Astrocyte (in vitro differentiated cells and primary cell): ENCODE measurements at places on chromosomes 11 and 22. TPM values are rescaled to one million over a fixed set of nuclear protein-coding genes. Genes with fewer than 3 reads are reported as not detected.

Gene CRYBB3
- total RNA-seq = 0.43 TPM in 1 of 2 replicates, not detected in the other

Gene ANO5
- total RNA-seq = 2.5 and 2.7 TPM in 2 replicates

Gene LRRC4C
- total RNA-seq = 9.0 and 15.3 TPM in 2 replicates

Gene ARHGAP42
- 33.2 and 34.2 TPM in 2 replicates for total RNA-seq

Gene KRTAP5-8
- not detected in 2 replicates for total RNA-seq

Gene NLRP6
- not detected in 2 replicates for total RNA-seq

Gene BEST1
- total RNA-seq = 0.60 and 0.66 TPM in 2 replicates

Gene RAB38
- total RNA-seq = 3.2 TPM in 2 replicates

Gene HEPACAM
- 0.19 TPM in 1 of 2 replicates, not detected in the other for total RNA-seq

Gene SMC1B
- total RNA-seq = not detected in 2 replicates

Gene SAC3D1
- 13.8 and 14.6 TPM in 2 replicates for total RNA-seq

Gene SGSM1
- total RNA-seq = 0.05 TPM in 1 of 2 replicates, not detected in the other

- H3K36me3 ChIP-seq = no peaks in the 10 kb centered on the region
- no peak for DNase-seq
- H3K27ac ChIP-seq = no peak overlapping the region
Measured at GRCh38 chr11:31089117-31089516, 280.4 kb downstream of the DCDC1 start.

GRCh38 chr22:17781319-17782031, 7.2 kb upstream of the BID start:
- no peak overlapping the region for H3K4me3 ChIP-seq
- DNase-seq = peak; percentile 80
- H3K36me3 ChIP-seq = no peaks in the 10 kb centered on the region
- peak overlapping the region; percentile 30 for H3K27ac ChIP-seq

GRCh38 chr22:41876675-41877074, 38.2 kb downstream of the SHISA8 start:
- H3K4me1 ChIP-seq = peaks cover 5% of the 10 kb centered on the region
- DNase-seq = no peak
- no peaks in the 10 kb centered on the region for H3K27me3 ChIP-seq

- H3K4me3 ChIP-seq = no peak overlapping the region
- no peaks in the 10 kb centered on the region for H3K27me3 ChIP-seq
- H3K4me1 ChIP-seq = no peaks in the 10 kb centered on the region
- peak; percentile 11 for DNase-seq
Measured at GRCh38 chr11:99260696-99261095, 239.9 kb downstream of the CNTN5 start.

- H3K27me3 ChIP-seq = peaks cover 4% of the 10 kb centered on the region
- DNase-seq = peak; percentile 12
- H3K4me3 ChIP-seq = peak overlapping the region; percentile 32
- H3K27ac ChIP-seq = no peak overlapping the region
- H3K4me1 ChIP-seq = peaks cover 5% of the 10 kb centered on the region
Measured at GRCh38 chr11:131688048-131688693, 317.8 kb downstream of the NTM start.

- H3K36me3 ChIP-seq = no peaks in the 10 kb centered on the region
- H3K4me3 ChIP-seq = no peak overlapping the region
- DNase-seq = no peak
- H3K4me1 ChIP-seq = no peaks in the 10 kb centered on the region
- H3K27ac ChIP-seq = no peak overlapping the region
Measured at GRCh38 chr11:26698224-26698623, 23.6 kb downstream of the SLC5A12 start.

DNA sequence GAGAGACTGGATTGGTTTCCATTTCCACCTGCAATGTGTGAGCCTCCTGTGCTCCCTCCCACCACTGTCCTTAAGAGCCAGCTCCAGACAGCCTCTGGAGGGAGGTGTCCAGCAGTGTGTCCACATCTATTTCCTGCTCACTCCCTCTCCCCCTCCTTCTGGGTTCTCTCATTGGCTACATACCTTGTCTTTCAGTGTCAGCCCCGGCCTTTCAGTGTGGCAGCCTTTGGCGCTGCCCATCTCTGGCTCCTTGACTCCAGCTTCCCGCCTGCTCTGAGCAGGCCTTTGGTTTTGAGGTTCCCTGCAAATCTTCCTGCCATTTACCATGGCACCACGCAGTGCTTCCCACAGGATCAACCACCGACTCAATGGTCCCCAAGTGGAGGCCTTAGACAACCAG, 19.0 kb upstream of the PTPRJ start:
- H3K27ac ChIP-seq = no peak overlapping the region
- no peak for DNase-seq
- H3K36me3 ChIP-seq = no peaks in the 10 kb centered on the region
- H3K4me3 ChIP-seq = no peak overlapping the region

DNA sequence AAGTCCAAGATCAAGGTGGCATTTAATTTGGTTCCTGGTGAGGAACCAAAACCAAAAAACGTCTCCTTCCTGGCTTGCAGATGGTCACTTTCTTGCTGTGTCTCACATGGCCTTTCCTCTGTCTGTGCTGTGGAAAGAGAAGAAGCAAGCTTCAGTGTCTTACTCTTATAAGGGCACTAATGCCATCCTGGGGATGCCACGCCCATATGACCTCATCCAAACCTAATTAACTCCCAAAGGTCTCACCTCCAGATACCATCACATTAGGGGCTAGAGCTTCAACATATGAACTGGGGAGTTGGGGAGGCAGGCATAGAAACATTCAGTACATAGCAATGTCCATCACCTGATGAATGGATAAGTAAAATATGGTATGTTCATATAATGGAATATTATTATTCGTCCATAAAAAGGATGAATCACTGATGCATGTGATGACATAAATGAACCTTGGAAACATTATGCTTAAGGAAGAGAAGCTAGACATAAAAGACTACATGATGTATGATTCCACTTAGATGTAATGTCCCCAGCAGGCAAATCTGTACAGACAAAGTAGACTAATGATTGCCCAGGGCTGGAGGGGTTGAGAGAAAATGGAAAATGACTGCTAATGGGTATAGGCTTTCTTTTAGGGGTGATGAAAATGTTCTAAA, 78.6 kb upstream of the B3GNT6 start:
- no peak overlapping the region for H3K27ac ChIP-seq
- no peak for DNase-seq
- H3K4me1 ChIP-seq = no peaks in the 10 kb centered on the region
- no peak overlapping the region for H3K4me3 ChIP-seq
- H3K27me3 ChIP-seq = no peaks in the 10 kb centered on the region

- peak overlapping the region; percentile 73 for H3K27ac ChIP-seq
- DNase-seq = peak; percentile 88
- peaks cover 14% of the 10 kb centered on the region for H3K36me3 ChIP-seq
- H3K4me1 ChIP-seq = peaks cover 21% of the 10 kb centered on the region
Measured at GRCh38 chr22:45709060-45709739, 37.6 kb downstream of the ATXN10 start.

DNA sequence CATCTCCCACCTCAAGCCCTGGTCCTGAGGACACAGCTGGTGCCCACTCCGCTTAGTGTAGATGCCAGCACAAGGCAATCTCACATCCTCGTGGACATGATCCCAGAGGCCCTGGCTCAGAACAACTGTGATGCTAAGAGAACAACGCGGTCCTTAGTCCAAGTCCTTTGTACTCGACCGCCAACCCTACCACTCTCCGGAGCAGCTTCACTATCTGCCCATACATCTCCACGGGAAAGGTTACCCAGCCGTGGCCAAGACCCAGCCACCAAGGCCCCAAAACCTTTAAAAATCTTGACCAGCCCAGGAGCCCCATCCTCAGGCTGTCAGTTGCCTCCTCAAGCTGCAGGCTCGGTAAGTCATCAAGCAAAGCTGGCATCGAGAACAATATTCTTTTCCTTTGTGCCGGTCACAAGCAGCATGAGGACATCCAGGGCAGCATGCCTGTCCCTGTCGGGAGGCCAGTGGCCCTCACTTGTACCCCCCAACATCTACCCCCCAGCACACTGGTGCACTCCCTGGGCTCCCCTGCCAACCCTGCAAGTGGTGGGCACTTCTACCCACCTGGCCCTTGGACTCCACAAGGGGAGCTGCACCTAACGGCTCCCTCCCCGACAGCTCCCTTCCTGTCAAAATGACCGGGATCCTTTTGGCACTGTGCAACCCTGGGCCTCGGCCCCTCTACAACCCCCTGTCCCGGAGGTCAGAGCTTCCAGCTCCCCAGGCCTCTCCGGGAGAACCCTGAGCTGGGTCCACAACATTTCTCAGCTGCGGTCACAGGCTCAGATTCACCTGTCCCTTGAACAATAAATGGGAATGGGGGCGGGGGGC, 2.5 kb downstream of the OSBPL5 start:
- H3K27ac ChIP-seq = no peak overlapping the region
- H3K4me3 ChIP-seq = no peak overlapping the region
- H3K36me3 ChIP-seq = no peaks in the 10 kb centered on the region

DNA sequence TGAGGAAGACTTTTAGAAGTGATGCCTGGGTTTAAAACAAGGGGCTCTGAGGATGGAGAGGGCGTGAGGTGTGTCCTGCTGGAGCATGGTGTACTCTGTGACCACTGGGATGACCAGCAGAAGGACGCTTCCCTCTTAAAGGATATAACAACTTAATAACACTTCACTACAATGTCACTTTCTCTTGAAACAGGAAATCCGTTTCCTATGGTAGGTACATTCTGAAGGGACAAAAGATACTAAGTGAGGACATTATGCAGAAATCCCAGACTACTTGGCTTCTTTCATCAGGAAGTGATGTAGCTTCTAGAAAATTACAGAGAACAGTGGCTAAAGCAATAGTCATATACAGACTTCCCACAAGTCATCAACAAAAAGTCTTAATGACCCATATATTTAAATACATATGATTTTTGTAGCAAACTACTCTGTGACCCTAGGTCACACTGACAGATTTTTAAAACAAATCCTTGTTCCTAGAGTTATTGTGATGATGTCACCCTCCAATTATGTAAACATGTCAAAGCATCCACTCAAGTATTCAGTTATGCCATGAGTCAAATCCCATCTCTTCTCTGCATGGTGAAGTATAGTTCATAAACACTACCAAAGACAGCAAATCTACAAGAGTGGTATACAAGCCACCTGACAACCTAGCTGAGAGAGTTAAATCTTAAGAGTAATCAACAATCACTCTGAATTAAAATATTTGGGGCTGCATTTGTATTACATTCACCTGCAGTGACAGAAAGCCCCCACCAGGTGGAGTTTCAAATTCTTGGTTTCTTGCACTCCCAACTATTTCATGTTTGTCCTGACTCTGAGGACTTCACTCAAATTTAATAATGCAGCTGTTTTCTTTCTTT, 32.8 kb downstream of the PITPNB start:
- H3K4me1 ChIP-seq = peaks cover 23% of the 10 kb centered on the region
- DNase-seq = peak; percentile 87
- peak overlapping the region; percentile 64 for H3K27ac ChIP-seq
- H3K27me3 ChIP-seq = no peaks in the 10 kb centered on the region
- peaks cover 41% of the 10 kb centered on the region for H3K36me3 ChIP-seq
- no peak overlapping the region for H3K4me3 ChIP-seq

GRCh38 chr22:29917052-29917902, 34.3 kb downstream of the MTMR3 start:
- H3K36me3 ChIP-seq = no peaks in the 10 kb centered on the region
- DNase-seq = no peak
- no peak overlapping the region for H3K27ac ChIP-seq
- no peaks in the 10 kb centered on the region for H3K27me3 ChIP-seq
- H3K4me1 ChIP-seq = peaks cover 28% of the 10 kb centered on the region

DNA sequence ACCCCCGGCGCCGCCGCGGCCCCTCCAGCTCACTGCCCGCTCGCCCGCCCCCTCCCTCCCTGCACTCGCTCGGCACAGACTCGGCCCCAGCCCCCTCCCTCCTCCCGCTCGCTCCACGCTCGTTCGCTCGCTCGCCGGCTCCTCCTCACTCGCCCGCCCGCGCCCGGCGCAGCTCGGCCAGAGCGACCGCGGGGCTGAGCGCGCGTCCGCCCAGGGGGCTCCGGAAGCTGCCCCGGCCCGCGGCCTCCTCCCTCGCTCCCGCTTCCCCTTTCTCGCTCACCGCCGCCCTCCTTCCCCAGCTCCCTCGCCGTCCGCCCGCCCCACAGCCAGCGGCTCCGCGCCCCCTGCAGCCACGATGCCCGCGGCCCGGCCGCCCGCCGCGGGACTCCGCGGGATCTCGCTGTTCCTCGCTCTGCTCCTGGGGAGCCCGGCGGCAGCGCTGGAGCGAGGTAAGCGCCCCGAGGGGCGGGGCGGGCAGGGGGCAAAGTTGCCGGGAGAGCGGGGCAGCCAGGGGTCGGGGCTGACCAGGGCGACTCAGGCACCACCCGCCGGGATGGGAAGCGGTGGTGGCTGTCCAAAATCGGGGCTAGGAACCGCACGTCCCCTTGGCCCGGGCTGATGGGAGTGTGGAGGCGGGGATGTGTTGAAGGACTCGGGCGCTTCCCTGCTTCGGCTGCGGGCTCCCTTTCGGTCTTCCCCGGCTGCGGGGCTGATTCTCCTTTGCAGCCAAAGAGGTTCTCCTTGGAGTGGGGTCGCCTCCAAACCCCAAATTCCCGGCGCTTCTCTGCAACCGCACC, at the start of gene SEZ6L:
TSS of gene SEZ6L (plus strand) at position 148 of the 797 bp plus-strand sequence. CDS start at position 356, 208 bp downstream.
- no peak within 1 kb of the TSS for H3K4me3 ChIP-seq
- no peak within 1 kb of the TSS for H3K27ac ChIP-seq
- no peaks in the 10 kb centered on the region for H3K36me3 ChIP-seq
- H3K4me1 ChIP-seq = no peaks in the 10 kb centered on the region
- H3K27me3 ChIP-seq = peaks cover 31% of the 10 kb centered on the region

- H3K27me3 ChIP-seq = no peaks in the 10 kb centered on the region
- no peak for DNase-seq
- no peaks in the 10 kb centered on the region for H3K4me1 ChIP-seq
- H3K27ac ChIP-seq = no peak overlapping the region
- no peaks in the 10 kb centered on the region for H3K36me3 ChIP-seq
Measured at GRCh38 chr11:35962369-35963138, 18.7 kb downstream of the LDLRAD3 start.

- no peak for DNase-seq
- H3K27ac ChIP-seq = no peak overlapping the region
- H3K4me1 ChIP-seq = no peaks in the 10 kb centered on the region
- no peaks in the 10 kb centered on the region for H3K36me3 ChIP-seq
- peaks cover 30% of the 10 kb centered on the region for H3K27me3 ChIP-seq
Measured at GRCh38 chr11:116537709-116538108, 235.1 kb downstream of the BUD13 start.

DNA sequence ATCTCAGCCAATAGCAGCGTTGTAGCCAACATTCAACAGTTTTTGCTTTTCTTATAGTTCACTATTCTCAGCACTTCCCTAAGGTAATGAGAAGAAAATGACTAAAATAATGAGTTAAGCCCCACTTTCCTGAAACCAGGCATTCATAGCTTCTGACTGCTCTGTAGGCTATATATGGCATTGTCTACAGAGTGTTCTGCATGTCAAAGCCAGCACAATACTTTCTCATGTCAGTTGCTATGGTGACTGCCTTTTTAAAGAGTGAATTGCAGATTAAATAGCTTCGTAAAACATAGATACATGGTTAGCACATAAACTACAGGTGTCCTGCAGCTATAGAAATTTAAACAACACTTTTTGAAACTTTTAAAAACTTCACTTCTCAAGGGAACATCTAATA, 1256.1 kb upstream of the CNTN5 start:
- H3K36me3 ChIP-seq = no peaks in the 10 kb centered on the region
- H3K4me3 ChIP-seq = no peak overlapping the region

- peaks cover 4% of the 10 kb centered on the region for H3K36me3 ChIP-seq
- H3K4me3 ChIP-seq = no peak overlapping the region
- H3K27ac ChIP-seq = no peak overlapping the region
Measured at GRCh38 chr11:107385361-107385981, 72.2 kb downstream of the CWF19L2 start.

- no peaks in the 10 kb centered on the region for H3K36me3 ChIP-seq
- DNase-seq = peak; percentile 39
- H3K27me3 ChIP-seq = no peaks in the 10 kb centered on the region
- no peak overlapping the region for H3K27ac ChIP-seq
Measured at GRCh38 chr11:96293598-96294021, 49.4 kb downstream of the MAML2 start.
